Astrocyte (in vitro differentiated cells and primary cell): ENCODE measurements at places on chromosomes 12 and 14.

- DNase-seq, result peak; percentile 85
Observed at GRCh38 chr14:55807053-55807880, 227.3 kb downstream of the KTN1 start.

- DNase-seq, result no peak
Observed at GRCh38 chr14:29745863-29746262, 181.8 kb downstream of the PRKD1 start.

GRCh38 chr12:15599266-15600037 lies 189.7 kb downstream of the EPS8 start:
- DNase-seq, result peak; percentile 89

- DNase-seq, result no peak
Observed at GRCh38 chr12:52884526-52885293, 20.2 kb downstream of the KRT8 start.

DNA sequence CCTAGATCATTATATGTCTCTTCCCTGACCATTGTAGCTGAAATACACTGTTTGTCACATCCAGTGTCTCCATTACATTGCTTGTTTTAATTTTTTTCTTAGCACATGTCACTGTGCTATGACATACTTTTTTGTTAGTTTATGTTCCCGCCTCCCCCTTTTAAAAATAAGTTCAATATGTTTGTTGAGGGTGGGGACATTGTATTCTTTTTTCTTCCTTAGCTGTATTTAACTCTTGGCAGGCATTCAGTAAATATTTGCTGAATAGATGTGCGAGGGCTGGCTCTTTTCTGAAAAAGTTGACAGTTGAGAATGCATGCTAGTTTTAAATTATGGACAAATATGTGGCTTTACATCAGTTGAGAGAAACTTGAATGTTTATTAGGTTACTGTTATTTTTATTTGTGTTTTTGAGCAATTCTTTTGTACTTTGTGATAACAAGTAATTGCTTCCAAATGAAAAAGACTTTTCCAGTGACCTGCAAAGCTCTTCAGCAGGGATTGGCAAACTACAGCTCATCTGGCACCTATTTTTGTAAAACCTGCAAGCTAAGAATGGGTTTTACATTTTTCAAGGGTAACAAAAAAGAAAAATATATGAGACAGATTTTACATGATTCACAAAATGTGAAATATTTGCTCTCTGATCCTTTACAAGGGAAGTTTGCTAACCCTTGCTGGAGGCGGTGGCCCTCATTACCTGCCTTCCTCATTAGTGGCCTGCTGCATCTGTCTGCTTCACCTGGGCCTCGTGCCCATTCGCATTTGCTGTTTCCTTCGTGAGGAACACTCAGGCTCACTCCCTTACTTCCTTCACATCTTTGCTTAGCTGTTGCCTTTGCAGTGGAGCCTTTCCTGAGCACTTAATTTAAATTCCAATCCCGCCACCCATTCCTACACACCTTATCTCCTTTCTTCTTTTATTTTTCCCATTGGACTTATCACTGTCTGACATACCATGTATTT lies 229.4 kb downstream of the ERC1 start:
- no peak for DNase-seq

DNA sequence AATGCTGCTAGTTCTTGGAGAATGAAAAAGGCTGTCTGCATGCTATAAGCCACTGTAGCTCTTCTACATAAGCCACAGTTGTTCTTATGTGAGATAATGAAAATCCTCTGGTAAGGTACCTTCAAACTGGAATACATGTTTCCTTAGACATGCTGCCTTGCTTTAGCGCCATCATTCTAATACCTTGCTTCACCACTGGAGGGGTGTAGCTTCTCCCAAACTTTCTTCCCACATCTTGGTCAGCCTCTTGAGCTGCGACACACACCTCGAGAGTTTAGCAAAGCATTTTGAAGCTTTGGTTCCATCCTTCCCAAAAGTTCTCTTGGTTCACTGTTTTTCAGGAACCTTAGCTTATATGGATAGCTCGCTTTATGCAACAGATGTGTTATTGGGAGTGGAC lies 69.5 kb downstream of the NKX2-1 start:
- no peak for DNase-seq

GRCh38 chr12:70854138-70854537 lies 66.4 kb downstream of the PTPRR start:
- DNase-seq, result no peak
